ENCODE measurements at places on chromosomes 4 and X.

DNA sequence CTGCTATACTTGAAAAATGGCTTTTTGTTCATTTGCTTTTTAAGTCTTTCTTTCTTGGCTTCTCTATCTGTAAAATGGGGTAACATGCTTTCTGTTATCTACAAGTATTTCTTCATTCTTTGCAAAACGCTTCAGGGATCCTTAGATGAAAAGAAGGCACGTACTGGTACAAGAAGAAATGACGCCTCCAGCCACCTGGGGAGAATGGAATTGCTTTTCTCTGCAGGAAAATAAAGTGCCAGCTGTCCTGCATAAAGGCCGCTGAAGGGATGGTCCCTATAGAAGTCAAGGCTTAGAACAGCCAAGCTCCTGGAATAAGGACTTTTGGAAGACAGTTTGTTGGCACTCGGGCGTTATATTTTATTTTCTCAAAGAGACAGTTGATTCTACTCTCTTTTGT lies 210.8 kb upstream of the RASGEF1B start:
- DNase-seq, result no peak

GRCh38 chr4:153832054-153832453 lies 43.2 kb upstream of the SFRP2 start:
- DNase-seq, result no peak

DNA sequence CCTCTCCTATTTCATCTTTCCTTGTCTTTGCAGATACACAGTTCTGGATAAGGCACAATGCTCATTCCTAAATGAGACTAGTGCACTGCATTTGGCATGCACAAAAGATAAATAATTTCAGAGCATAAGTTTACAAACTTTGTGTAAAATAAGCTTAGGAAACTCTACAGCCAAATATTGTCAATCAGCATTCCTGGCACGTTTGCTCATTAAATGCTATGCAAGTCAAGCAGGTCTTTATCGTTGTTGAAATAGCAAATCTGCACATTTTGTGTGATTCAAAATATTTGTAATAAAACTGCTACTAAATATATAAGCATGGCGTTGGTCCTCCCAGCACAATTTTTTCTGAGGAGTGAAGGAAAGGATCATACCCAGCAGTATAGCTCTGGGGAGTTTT lies 322.1 kb upstream of the NOCT start:
- no peak for DNase-seq

DNA sequence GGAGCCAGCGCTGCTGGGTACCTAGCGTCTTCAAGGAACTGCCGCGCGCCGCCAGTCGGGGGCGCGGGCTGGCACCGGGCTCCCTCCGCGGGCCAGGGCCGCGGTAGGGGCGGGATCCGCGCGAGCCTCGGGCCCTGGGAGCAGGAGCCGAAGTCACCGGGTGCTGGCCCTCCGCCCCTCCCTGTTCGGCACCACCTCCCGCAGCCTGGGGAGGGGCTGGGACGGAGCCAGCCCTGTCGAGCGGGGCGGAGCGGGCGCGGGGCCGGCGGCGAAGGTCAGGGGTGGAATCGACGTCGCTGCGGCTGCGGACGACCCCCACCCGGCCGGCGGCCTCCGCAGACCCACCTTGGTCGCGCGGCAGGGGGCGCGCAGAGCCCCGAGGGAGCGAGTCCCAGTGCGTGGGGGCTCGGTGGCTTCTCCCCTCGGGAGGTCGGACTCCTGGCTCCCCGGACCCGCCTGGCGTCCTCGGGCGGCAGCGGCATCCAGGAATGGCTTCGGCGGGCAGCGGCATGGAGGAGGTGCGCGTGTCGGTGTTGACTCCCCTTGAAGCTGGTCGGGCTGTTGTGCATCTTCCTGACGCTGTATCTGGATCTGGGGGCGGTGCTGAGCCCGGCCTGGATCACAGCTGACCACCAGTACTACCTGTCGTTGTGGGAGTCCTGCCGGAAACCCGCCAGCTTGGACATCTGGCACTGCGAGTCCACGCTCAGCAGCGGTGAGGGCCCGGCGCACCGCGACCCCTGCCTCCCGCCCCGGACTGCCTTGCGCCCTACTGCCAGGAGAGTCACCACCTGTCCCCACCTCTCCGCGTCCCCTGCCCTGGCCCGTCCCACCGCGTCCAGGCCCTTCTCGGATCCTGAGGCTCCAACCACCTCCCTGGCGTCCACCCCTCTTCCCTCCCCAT lies 50.5 kb upstream of the FAM47C start:
- no peak for DNase-seq

GRCh38 chrX:71144651-71145050 lies at the start of gene NLGN3:
Gene NLGN3 (plus strand): TSS chrX:71144841. CDS start chrX:71147750, 2,909 bp downstream.
- no peak for DNase-seq

GRCh38 chrX:4320436-4320947 lies 607.0 kb upstream of the PRKX start:
- no peak for DNase-seq

- DNase-seq, result no peak
These were observed 66.9 kb downstream of the ARHGEF9 start for GRCh38 chrX:63718010-63718694.

GRCh38 chr4:65845199-65845773 lies 175.0 kb upstream of the EPHA5 start:
- no peak for DNase-seq

DNA sequence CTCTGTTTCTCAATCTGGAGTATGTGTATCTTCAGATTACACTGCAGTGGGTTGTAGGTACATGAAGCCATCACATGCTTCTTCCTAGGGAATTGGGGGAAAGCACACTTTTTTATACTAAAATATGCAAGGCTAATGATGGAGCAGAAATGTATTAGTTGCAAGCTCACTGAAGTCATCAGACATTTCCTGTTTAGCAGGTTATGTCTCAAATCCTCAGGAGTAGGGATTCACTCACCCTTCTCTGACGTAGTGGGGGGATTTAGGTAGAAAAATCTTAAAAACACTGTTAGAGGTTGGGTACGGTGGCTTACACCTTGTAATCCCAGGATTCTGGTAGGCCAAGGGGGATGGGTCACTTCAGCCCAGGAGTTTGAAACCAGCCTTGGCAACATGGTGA lies 128.4 kb upstream of the GPC4 start:
- DNase-seq, result no peak

- DNase-seq, result no peak
These were observed 35.2 kb downstream of the KDM6A start for GRCh38 chrX:44908153-44908552.

Measured in activated CD4-positive, alpha-beta T cell treated with anti-CD3 and anti-CD28 coated beads, Interleukin-2, Interleukin-4, amounts not matched to agents 100 ng/mL and 50 ng/mL, durations not matched to agents 16 hours and 8 hours (primary cell).